ENCODE measurements at places on chromosomes 1 and 21. TPM values are rescaled to one million over a fixed set of nuclear protein-coding genes. Genes with fewer than 3 reads are reported as not detected.
A peak's percentile ranks its signal among the peaks of the same experiment; 100 is the strongest.

Gene DPYD
- 9.6 TPM for total RNA-seq

Gene CHIA
- not detected for total RNA-seq

Gene HORMAD1
- not detected for total RNA-seq

DNA sequence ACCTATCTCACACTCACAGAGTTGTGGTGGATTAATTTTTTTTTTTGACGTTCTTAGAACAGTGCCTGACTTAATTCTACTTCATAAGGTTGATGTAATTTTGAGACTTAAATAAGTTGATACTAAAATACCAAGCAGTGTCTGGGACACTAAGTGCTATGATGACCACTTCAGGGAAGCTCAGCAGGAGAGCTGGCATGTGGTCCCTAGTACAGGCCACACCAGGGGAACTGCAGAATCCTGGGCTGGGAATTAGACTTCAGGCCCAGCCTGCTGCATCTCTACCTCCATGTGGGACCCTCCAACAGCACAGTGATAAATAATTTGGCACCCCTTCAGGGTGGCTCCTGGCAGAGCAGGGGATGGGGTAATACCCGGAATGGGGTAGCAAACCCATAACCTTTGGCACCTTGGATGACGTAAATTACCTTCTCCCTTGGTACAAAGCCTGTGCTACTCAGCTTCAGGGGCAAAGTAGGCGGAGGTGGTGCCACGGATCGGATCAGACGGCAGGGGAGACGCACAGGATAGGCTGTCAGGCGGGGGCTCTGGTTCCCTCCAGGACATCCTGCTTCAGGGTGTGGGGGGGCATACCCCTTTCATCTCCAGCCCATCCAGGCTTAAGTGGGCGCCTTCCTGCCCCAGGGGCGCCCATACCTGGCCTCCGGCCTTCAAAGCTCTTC lies 4.8 kb downstream of the MFSD2A start:
- no peak overlapping the region for H3K4me3 ChIP-seq
- no peak for DNase-seq
- no peaks in the 10 kb centered on the region for H3K27me3 ChIP-seq
- H3K36me3 ChIP-seq, result no peaks in the 10 kb centered on the region

- no peaks in the 10 kb centered on the region for H3K27me3 ChIP-seq
- H3K4me3 ChIP-seq, result no peak overlapping the region
Observed at GRCh38 chr1:29639741-29640427, 403.6 kb downstream of the PTPRU start.

- no peak for DNase-seq
- H3K27me3 ChIP-seq, result no peaks in the 10 kb centered on the region
- H3K4me1 ChIP-seq, result peaks cover 35% of the 10 kb centered on the region
- peak overlapping the region; percentile 75 for H3K27ac ChIP-seq
- no peaks in the 10 kb centered on the region for H3K36me3 ChIP-seq
- peak overlapping the region; percentile 83 for H3K4me3 ChIP-seq
Observed at GRCh38 chr1:54489627-54490250, 58.3 kb upstream of the ACOT11 start.

GRCh38 chr1:202806845-202807450 lies 1.3 kb downstream of the KDM5B start:
- peak overlapping the region; percentile 67 for H3K4me3 ChIP-seq
- DNase-seq, result no peak
- peak overlapping the region; percentile 83 for H3K27ac ChIP-seq
- peaks cover 36% of the 10 kb centered on the region for H3K4me1 ChIP-seq
- no peaks in the 10 kb centered on the region for H3K27me3 ChIP-seq

DNA sequence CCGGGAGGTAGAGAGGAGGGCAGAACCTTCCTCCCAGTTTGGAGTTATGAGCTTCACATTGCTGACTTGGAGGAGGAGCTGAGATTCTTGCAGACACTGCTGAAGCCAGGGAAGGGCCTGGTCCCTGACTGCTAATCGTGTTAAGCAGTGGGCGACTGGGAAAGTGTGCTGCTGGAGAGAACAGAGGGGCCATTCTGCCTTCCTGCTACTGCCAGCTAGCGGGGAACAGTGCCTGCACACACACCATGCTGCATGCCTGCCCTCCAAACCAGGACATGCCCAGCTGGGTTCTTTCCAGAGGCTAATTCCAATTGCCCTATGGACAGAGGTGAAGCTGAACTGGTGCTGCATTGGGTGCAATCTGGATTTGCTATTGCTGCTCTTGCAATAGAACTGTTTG lies 281.4 kb downstream of the AJAP1 start:
- no peak for DNase-seq
- H3K4me3 ChIP-seq, result no peak overlapping the region
- no peak overlapping the region for H3K27ac ChIP-seq
- H3K36me3 ChIP-seq, result no peaks in the 10 kb centered on the region
- no peaks in the 10 kb centered on the region for H3K27me3 ChIP-seq
